Stimulated activated CD8-positive, alpha-beta memory T cell treated with anti-CD3 and anti-CD28 coated beads, Interleukin-12 subunit alpha, Interleukin-12 subunit beta, amount 100 ng/mL, for 1 hour (primary cell): ENCODE measurements at places on chromosomes 13 and 19.

DNA sequence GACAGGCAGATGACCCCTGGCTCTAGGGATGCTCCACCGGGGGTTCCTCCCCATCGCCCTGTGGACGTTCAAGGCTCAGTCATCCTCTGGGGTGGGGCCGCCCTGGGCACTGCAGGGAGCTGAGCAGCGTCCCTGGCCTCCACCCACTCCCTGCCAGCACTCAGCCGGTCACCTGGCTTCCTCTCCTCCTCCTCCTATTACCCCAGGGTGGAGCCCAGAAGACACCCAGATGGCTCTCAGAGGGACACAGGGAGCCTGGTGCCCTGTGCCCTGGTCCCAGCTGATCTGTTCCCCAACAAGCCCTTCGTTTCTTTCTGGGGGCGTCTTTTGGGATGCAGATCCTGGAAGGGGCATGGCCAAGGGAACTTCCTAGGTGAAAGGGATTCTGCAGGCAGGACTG, 3.7 kb upstream of the MKNK2 start:
- no peak for DNase-seq

GRCh38 chr13:50636007-50636704, 207.3 kb downstream of the DLEU7 start:
- no peak for DNase-seq

DNA sequence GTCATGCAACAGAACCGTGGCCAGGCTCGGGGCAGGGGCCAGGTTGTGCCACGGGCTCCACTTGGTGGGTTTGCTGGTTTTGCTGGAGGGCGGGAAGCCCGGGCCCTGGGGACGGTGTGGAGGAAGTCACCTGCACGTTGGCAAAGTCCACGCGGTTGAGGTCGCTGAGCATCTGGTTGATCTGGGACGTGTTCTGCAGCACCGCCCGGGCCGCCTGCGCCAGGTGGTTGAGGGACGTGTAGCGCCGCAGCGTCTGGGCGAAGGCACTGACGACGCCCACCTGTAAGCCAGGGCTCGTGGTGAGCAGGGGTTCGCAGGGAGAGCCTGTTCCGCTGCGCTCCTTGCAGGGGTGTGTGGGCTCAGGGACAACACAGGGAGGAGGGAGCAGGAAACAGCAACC, 24.7 kb upstream of the RANBP3 start:
- no peak for DNase-seq

GRCh38 chr19:23273022-23273589, 22.9 kb upstream of the ZNF724 start:
- DNase-seq: no peak

GRCh38 chr13:20074966-20075365, 85.9 kb downstream of the GJA3 start:
- DNase-seq: no peak

- DNase-seq: peak; percentile 47
Observed at GRCh38 chr19:49017666-49018351, 918 bp upstream of the LHB start.

DNA sequence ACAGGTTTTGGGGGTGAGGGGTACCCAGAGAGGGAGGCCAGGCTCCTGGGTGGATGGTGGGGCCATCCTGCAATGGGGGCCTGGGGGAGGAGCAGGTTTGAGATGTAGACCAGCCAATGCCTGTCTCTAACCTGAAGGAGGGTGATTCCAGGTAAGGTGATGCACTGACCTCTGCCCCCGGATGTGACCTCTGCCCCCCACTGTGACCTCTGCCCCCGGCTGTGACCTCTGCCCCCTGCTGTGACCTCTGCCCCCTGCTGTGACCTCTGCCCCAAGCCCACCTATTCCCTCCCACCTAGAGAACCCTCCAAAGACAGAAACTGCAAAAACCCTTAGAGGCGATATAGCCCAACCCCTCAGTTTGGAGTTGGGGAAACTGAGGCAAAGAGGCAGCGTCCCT, 10.3 kb upstream of the SPACA4 start:
- DNase-seq: no peak

DNA sequence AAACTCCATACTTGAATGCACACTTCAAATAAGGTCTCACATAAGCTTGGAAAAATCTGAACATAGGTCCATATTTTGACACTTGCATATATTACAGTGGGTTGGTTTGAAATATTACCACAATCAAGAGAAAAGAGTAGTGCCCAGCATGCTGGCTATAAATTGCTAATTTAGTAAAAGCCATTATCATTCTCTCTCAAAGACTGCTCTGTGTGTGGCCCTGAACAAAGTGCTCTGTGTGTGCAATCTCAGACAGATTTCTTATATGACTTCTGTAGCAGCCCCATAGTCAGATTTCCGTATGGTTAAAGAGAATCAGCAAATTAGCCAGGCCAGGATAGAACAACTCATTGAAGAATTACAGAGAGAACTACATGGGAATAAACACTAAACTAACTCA, 78.2 kb downstream of the LIG4 start:
- no peak for DNase-seq

DNA sequence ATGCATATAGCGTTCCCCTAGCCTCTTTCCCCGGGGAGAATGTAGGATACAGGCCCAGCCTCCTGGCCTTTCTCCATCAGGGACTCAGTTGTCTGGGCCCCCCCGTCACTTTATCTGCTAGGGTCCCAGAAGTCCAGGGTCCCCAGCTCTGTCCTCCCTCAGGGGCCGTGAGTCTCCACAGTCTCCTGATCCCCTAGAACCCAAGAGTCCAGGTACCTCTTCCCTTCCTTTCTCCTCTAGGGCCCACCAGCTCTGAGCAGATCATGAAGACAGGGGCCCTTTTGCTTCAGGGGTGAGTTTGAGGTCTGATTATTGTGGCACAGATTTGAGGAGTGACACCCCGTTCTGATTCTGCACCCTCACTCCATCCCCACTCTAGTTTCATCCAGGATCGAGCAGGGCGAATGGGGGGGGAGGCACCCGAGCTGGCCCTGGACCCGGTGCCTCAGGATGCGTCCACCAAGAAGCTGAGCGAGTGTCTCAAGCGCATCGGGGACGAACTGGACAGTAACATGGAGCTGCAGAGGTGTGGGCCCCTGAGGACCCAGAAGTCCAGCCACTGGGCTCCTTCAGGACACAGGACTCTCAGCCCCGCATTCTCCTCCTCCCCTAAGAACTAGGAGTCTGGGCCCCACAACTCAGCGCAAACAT, 758 bp downstream of the BAX start:
- DNase-seq: no peak

DNA sequence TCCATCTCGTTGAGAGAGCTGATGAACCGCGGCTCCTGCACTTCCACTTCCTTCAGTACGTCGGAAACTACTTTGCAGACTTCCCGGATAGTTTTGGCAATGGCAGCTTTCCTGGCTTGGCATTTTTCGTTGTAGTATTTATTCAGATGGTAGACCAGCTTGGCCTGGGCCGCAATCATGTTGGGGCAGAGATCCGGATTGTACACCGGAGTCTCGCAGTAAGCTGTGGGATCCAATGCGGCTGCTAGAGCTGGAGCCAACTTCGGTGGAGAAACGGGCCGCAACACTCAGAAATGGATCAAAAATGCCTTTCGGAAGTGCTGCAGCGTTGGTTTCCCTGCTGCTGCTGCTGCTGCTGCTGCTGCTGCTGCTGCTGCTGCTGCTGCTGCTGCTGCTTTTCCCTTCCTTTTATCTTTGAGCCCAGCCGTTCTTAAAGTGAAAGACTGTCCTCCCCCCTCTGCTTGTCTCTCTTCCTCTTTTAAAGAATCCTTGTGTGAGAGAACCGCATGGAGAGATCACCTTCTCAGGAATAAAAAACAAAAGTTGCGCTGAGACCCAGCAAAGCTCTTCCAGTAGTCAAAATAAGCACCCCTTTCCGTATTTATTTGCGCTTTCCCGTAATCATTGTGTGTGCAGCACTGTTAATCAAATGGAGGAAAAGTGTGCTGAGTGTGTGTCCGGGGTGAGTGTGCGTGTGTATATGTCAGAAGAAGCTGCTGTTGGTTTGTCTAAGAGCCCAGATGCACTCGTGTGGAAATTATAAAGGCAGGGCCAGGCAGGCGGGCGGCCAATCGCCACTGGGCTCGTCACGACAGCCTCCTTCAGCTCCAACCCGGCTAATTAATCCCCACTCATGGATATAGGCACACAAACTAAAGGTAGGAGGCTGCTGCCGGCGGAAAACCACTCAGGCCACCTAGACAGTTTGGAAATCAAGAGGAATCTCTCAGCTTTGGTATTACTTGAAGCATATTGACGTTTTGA, at the start of gene MAB21L1:
TSS of gene MAB21L1 (minus strand) at position 730 of the 984 bp plus-strand sequence. CDS start at position 179, 551 bp downstream.
- DNase-seq: no peak

DNA sequence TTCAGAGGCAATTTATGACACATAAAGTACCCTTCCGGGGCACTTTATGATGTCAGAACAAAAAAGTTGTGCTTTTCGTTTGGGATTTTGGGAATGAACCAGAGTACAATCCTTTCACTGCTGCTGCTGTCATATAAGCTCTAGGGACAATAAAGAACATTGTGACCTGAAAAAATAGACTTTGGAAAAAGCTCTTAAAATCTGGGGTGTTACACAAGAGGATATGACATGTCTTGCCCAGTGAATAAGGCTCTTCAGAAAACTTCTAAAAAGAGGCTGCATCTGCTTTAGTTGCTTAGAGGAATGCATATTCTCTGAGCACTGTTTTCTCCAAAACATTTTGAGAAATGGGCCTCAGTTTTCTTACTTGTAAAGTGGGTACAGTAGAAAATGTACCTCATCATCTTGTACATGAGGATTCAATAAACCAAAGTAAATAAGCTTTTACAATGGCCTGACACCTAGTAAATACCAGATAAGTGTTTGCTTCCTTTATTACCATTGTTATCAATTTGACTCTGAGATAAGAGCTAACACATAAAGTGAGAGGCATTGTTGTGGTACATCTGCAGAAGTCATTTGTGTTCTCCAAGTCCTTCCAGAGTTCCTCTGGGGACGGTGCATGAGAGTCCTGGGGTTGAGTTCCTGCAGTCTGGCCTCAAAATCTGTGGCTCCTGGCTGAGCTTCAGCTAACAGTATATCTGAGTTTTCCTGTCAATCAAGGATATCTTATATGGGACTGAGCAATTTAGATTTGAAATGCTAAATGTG, 67.4 kb upstream of the EDNRB start:
- no peak for DNase-seq

- DNase-seq: peak; percentile 23
Observed at GRCh38 chr19:12721656-12722565, 1.8 kb downstream of the TNPO2 start.

DNA sequence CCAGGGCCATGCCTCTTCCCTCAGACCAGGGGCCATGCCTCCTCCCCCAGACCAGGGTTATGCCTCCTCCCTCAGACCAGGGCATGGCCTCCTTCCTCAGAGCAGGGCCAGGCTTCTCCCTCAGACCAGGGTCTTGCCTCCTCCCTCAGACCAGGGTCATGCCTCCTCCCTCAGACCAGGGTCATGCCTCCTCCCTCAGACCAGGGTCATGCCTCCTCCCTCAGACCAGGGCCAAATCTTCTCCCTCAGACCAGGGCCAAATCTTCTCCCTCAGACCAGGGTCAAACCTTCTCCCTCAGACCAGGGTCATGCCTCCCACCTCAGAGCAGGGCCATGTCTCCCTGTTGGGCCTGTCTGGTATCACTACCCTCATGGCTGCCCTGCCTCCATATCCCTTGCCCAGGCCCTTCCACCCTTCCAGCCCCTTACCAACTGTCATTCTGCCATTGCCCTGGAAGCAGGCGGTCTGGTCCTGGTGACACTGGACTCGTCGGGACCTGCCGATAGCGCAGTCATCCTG, 4.2 kb downstream of the LYPD5 start:
- DNase-seq: no peak

DNA sequence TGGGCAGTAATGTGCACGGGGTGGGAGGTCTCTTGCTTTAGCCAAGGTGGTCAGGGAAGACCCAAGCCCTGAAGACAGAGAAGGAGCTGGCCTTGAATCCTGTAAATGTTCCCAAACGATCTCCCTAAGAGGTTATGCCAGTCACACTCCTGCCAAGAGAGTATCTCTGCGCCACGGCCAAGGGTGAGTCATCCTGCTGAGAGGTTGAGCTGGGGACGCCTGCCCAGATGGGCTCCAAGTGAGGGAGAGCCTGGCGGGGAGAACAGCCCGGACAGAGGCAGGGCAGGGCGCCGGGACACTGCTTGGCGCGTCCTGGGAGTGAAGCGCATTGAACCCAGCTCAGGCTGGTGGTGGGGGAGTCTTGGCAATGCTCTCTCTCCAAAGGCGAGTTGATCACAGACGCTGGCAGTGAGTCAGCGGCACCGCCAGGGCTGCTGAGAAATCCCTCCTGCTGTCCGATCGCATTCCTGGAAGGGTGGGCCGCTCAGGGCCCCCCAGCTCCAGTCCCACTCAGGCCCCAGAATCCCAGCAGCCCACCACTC, 16.4 kb downstream of the SULT2B1 start:
- no peak for DNase-seq

DNA sequence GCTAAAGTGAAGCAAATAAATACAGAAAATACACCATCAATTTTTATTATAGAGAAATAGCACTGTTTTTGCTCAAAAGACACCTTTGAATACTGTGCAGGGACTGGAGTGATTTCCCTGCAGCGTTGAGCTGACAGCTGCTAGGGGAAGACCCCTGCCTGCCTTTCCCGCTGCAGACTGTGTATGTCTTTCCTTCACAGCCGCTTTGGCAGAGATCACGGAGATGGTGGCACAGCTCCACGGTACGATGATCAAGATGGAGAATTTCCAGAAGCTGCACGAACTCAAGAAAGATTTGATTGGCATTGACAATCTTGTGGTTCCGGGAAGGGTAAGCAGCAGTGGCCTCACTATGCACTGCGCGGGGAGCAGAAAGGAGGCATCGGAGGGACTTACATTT, 141.5 kb downstream of the STK24 start:
- DNase-seq: no peak

DNA sequence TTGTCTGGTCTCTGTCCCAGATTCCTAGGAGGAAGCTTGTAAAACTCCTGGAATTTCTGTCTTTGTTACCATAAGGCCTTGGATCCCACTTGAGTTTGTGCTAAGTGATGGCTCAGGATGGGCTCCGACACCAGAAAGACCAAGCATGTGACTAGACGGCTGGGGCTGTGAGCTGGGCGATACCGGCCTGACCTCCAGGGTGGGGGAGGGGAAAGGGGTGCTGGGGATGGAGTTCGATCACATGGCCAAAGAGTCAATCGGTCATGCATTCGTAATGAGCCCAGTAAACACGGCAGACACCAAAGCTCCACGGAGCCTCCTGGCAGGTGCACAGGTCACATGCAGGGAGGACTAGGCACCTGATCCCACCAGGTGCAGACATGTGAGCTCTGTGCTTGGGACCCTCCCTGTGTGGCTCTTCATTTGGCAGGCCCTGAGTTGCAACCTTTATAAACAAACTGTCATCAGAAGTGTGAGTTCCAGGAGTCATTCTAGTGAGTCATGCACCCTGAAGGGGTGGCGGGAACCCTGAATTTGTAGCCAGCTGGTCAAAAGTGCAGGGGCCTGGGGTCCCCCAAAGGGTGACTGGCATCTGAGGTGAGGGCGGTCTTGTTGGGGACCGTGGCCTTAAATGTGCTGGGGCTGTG, 27.1 kb downstream of the ELAVL1 start:
- no peak for DNase-seq
